Stimulated activated CD8-positive, alpha-beta memory T cell treated with anti-CD3 and anti-CD28 coated beads, Interleukin-15, amount 100 ng/mL, for 1 hour (primary cell): ENCODE measurements at places on chromosomes 3 and 15.

DNA sequence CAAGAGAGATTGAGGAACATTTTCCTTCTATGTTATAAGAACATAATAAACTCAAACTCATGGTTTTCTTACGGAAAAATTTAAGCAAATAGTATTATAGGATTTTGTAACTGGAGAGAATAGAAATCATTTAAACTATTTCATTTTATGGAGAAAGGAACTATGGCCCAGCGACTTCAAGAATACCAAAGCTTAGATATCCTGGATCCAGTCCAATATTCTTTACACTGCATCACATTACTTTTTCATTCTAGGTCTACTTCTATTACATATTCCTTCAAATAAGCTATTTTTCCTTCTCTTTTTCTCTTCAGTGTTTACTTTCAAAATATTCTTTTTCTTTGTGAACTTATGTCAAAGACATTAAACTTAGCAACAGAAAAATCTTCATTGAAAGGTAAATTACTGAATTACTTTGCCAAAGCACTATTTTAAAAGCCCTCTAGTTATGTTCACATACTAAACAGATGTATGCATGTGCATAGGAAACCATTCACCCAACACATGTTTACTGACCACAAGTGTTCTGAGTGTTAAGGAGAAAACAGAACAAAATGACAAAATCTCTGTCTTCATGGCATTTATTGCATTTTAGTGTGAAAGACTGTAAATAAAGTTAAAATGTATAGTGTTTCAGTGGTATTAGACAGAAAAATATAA, 20.4 kb downstream of the KPNA4 start:
- no peak for DNase-seq

DNA sequence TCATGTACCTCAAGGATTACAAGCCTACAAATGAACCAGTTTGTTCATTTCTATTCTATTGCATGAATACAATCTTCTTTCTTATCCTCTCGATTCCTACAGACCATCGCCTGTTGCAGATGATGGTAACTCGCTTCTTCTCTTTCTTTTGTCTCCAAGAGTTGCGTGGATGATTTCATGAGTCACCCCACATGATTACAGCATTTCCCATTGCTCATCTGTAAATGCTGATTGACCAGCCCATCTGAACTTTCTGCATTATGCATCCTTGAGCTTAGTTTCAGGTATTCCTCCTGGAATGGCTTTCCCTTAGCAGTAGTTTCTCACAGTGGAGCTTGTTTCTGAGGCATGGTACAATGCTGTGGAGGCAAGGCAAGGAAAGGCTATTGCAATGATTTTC, 109.6 kb upstream of the TOPAZ1 start:
- no peak for DNase-seq

GRCh38 chr3:160697637-160698380, 20.8 kb downstream of the ARL14 start:
- DNase-seq, result no peak

DNA sequence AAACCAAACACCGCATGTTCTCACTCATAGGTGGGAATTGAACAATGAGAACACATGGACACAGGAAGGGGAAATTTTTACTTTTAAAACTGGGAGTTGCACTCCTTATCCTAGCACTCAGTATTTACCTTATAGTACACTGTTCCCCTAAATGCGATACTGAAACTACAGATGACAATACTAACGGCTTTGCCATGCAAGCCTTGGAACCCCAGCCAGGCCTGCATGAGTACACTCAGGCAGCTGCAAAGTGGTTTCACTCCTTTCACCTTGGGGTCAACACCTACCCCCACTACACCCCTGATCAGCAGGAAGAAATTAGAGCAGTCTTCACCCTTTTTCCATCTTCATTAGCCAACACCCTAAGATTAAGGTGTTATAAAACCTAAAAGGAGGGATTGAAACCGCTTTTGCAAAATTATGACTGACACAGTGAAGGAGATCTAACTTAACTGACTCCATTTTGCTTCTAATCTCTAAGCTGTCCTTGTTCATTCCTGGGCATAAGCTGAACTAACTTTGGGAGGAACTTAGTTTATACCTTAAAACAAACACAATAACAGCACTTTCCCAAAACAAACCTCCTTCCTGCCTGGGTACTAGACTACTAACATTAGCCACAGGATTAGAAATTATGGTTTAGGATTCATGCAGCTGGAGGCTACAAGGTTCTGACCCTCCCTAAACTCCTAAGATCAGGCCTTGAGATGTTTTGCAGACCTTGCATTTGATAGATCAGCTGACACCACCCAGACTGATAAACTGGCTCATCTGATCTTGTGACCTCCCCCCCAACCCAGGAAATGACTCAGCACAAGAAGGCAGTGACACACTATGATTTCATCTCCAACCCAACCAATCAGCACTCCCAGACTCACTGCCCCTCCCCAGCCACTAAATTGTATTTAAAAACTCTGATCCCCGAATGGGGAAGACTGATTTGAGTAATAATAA, 452.1 kb upstream of the PPP2R3A start:
- DNase-seq, result no peak

DNA sequence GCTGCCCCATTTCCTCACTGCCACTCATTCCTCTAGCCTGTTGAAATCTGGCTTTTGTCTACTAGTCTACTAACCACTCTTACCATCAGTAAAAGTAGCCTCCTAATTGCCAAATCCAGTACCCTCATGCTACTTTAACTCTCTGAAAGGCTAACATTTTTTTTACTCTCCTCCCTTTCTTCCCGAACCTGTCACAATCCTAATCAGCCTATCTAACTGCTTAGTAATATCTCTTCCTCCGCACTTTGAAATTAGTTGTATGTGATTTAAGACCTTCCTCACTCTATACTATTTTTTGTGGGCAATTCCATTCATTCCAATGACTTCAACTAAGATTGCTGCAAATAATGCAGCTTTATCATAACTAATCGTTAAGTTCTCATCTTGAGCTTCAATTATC, 3.7 kb downstream of the SENP7 start:
- no peak for DNase-seq

GRCh38 chr3:180403156-180403555, 198.8 kb upstream of the TTC14 start:
- DNase-seq, result no peak

DNA sequence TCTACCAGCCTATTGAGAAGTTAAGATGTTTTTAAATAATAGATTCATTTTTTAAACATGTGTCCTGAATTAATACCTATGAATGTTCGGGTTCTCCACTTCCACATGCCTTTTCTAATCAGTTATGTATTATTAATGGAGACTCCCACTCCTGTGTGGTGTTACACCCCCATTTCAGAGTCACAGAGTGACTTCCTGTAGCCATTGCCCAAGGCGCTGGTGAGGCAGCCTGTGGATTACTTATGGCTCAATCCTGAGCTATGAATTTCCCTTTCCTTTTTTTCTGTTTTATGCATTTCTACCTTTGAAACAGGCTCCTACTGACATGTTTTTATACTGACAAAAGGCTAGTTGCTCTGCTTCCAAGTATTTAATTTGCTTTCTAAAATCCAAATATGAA, 162.3 kb downstream of the GABRG3 start:
- DNase-seq, result no peak

GRCh38 chr3:31408720-31409119, 124.0 kb upstream of the STT3B start:
- DNase-seq, result no peak

GRCh38 chr3:63193647-63194046, 84.5 kb upstream of the SYNPR start:
- no peak for DNase-seq

GRCh38 chr3:152046280-152046679, 172.8 kb downstream of the SUCNR1 start:
- no peak for DNase-seq

GRCh38 chr15:51629612-51630011, 7.0 kb upstream of the DMXL2 start:
- no peak for DNase-seq

GRCh38 chr15:101724675-101725005, 367 bp upstream of the TARS3 start:
- no peak for DNase-seq

- no peak for DNase-seq
Measured at GRCh38 chr15:90315278-90315982, 36.7 kb upstream of the ZNF774 start.

- no peak for DNase-seq
Measured at GRCh38 chr15:57589281-57589680, 2.4 kb upstream of the MYZAP start.

DNA sequence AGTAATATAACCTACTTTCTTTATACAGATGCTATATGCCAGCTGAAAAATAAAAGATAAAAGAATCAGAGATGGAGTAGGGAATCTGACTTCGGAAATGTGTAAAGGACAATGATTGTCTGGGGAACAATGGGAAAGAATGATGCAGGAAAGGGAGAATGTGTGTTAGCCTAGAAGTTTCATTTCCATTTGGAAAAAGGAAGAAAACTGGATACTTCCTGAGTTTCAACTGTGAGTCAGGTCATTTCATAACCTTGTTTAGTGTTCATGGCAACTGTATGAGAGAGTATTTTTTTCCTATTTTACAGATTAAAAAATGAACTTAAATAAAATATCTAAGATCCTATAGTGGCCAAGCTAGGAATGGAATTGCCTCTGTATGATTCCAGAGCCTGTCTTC, 261.3 kb upstream of the NECTIN3 start:
- DNase-seq, result no peak

- DNase-seq, result no peak
Measured at GRCh38 chr15:50452927-50453326, 28.7 kb downstream of the USP8 start.

DNA sequence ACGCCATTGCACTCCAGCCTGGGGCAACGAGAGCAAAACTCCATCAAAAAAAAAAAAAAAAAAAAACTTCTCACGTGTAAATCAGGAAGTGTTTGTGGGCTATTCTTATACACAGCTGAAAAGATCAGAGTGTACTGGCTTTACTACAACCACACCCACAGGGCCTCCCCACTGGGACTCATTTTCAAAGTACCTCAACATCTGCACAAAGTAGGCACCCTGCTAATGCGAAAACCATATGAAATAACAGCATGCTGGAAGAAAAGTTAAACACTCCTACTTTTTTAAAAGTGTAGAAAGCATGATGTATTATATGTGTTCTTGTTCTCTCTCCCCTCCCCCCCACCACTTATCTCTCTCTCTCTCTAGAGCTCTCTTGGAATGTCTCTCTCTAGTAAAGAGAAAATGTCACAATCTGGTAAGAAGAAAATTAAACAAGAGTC, 11.1 kb downstream of the UACA start:
- no peak for DNase-seq

DNA sequence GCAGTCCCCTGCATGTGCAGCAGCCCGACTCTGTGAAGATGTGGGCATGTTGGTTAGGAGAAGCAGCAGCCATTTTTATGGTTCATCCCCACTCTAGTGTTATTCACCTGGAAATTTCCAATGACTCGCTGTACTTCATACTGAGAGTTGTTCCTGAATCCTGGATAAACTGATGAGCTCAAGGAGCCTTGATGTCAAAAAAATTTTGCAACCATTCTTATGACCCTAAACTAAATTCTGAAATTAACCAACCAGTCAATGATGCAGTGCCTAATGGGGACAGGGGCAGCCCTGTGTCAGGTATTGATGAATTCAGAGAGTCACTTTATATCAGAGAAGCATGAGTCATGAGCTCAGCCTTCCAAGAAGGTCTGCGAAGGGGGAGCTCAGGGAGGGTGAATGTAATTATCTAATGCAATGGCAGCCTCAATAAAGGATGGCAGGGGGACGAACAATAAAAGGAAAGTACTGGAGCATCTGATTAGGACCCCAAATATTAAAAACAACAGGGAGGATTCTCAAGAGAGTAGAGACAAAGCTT, 108.4 kb upstream of the VEPH1 start:
- no peak for DNase-seq

DNA sequence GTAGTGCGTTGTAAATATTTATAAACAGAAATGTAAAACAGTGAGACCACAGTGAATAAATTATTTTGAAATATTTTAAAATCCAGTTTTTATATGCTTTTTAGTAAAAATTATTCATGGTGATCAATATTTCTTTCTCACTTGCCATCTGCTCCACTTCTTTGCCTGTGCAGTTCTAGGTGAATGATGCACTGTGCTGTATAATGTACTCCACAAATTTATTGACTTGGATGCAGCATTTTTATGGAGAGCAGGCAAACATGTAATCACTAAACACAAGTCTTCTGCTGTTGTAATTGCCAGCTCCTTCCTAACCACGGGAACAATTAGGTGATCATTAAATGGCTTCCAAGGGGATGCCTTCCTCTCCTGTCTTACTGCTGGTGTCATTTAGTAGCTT, 395.9 kb downstream of the PTPRG start:
- no peak for DNase-seq

DNA sequence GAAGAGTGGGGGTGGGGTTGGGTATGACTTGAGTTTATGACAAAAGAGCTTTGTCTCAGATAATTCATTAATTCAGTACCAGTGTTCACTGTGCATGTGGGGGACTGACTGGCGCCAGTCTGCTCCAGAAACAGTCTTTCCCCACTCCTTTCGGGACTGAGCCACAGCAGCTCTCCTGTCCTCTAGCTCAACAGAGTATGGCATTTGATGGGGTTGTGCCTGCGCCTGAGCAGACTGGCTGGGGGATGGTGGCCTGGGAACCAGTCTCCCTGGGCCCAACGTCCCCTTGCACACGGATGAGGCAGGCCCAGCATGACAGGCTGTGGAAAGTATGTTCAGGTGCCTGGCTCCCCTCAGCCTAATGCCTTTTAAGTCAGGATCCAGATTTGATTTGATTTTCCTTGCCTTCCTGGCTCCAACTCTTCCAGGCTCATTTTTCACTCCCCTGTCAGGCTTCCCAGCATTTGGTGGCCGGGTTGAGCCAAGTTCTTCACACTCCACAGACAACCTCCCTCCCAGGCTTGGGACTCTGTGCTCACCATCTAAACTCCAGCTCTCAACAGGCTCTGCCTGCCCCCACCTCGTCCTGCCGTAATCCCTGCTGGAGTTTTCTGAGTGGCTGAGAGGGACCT, 105.0 kb downstream of the MYLK start:
- DNase-seq, result no peak

DNA sequence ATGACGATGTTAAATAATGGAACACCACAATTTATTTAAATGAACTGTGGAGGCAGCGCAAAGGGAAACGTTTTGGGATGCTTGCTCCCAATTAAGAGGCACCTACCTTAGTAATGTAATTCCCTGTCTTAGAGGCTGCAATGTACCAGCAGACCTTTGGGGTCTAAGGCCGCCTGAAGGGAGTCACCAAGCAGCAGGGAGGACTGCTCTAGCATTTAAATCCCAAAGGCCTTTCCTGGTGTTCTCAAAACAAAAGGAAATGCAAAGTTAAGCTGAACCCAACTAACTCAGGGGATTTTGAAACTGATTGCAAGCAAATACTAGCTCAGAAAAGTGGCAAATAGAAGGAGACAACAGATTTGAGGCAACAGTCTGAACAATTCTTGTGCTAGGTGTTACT, 510.8 kb downstream of the GABRG3 start:
- DNase-seq, result no peak

GRCh38 chr3:83321891-83322290, 1560.4 kb upstream of the GBE1 start:
- no peak for DNase-seq

DNA sequence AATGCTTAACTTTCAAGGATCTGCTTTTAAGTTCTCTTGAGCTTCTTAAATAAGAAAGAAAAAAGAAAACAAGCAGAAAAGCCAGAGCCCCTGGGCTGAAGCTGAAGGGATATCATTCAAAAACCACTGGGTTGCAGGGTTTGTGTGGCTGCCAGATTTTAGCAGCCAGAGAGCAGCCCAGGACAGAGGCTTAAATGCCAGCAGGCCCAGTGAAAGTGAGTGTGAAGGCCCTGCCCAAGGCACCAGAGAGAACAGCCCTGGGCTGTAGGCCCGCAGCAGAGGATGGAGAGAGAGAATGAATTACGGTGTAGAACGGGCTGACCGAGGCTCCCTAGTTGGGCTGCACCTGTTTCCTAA, 106.3 kb upstream of the BOC start:
- DNase-seq, result no peak

GRCh38 chr15:63420333-63420747, 38.7 kb upstream of the CA12 start:
- DNase-seq, result no peak
